ENCODE measurements at places on chromosomes 16 and 17.

GRCh38 chr16:71855937-71856662, 10.3 kb downstream of the ATXN1L start:
- no peak for DNase-seq
- peaks cover 56% of the 10 kb centered on the region for H3K36me3 ChIP-seq
- no peaks in the 10 kb centered on the region for H3K4me1 ChIP-seq
- no peak overlapping the region for H3K4me3 ChIP-seq
- no peak overlapping the region for H3K27ac ChIP-seq

- DNase-seq: no peak
- H3K27ac ChIP-seq: no peak overlapping the region
- no peak overlapping the region for H3K4me3 ChIP-seq
- no peaks in the 10 kb centered on the region for H3K36me3 ChIP-seq
- H3K4me1 ChIP-seq: no peaks in the 10 kb centered on the region
Measured at GRCh38 chr16:66320774-66321173, 45.7 kb upstream of the CDH5 start.

- H3K27me3 ChIP-seq: no peaks in the 10 kb centered on the region
- H3K4me3 ChIP-seq: no peak overlapping the region
- no peak overlapping the region for H3K27ac ChIP-seq
- DNase-seq: peak; percentile 35
Measured at GRCh38 chr17:70819183-70819582, 649.9 kb downstream of the KCNJ2 start.

DNA sequence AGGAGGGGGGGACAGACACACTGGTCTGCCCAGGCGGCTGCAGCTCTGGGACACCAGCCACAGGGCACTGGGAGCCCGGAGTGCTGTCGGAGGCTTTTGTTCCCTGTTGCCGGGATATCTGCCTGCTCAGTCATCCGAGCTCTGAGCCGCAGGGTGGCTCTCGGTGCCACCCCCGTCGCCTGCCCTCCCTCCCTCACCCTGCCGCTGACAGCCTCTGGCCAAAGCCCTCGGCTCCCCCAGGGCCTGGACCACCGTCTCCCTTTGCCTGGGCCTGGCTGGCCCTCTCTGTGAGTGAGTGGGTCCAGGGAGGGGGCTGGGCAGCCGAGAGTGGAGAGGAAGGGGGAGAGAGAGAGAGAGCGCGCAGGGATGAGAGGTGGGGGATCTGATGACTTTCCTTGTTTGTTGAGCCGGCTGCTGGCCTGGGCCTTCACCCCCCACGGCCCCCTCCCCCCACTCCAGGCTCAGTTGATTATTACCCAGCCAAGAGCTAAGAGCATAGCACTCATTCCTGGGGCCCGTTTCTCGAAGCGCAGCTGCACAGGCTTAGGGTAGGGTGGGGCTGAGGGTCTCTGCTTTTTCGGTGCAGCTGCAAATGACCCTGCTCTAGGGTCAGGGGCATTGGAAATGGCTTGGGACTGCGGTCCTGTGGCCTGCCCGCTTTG, 2.7 kb downstream of the FOXJ1 start:
- no peak overlapping the region for H3K27ac ChIP-seq
- H3K36me3 ChIP-seq: no peaks in the 10 kb centered on the region
- no peak for DNase-seq
- H3K27me3 ChIP-seq: peaks cover 18% of the 10 kb centered on the region
- H3K4me1 ChIP-seq: peaks cover 2% of the 10 kb centered on the region
- no peak overlapping the region for H3K4me3 ChIP-seq

GRCh38 chr17:58337210-58337599, 8.6 kb upstream of the TSPOAP1 start:
- H3K36me3 ChIP-seq: peaks cover 1% of the 10 kb centered on the region
- H3K4me3 ChIP-seq: peak overlapping the region; percentile 74
- no peaks in the 10 kb centered on the region for H3K27me3 ChIP-seq
- H3K27ac ChIP-seq: peak overlapping the region; percentile 96
- H3K4me1 ChIP-seq: peaks cover 45% of the 10 kb centered on the region

GRCh38 chr17:2749784-2750181, 331 bp upstream of the CCDC92B start:
- H3K36me3 ChIP-seq: no peaks in the 10 kb centered on the region
- H3K4me3 ChIP-seq: no peak overlapping the region
- H3K27me3 ChIP-seq: peaks cover 12% of the 10 kb centered on the region
- peak; percentile 85 for DNase-seq
- no peaks in the 10 kb centered on the region for H3K4me1 ChIP-seq

DNA sequence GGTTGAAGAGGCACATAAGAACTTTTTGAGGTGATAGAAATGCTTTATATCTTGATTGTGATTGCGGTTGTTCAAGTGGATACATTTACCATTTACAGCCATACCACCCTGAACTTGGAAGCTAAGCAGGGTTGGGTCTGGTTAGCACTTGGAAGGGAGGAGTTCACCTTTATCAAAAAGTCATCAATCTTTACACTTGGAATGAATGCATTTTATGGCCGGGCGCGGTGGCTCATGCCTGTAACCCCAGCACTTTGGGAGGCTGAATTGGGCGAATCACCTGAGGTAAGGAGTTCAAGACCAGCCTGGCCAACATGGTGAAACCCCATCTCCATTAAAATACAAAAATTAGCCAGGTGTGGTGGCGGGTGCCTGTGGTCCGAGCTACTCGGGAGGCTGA, 9.5 kb upstream of the GJD3 start:
- H3K27ac ChIP-seq: no peak overlapping the region
- no peaks in the 10 kb centered on the region for H3K36me3 ChIP-seq
- H3K4me3 ChIP-seq: no peak overlapping the region
- DNase-seq: no peak
- no peaks in the 10 kb centered on the region for H3K27me3 ChIP-seq

GRCh38 chr17:67531291-67531690, 154.2 kb downstream of the PITPNC1 start:
- H3K27ac ChIP-seq: no peak overlapping the region
- no peak overlapping the region for H3K4me3 ChIP-seq
- DNase-seq: no peak
- no peaks in the 10 kb centered on the region for H3K36me3 ChIP-seq
- H3K4me1 ChIP-seq: no peaks in the 10 kb centered on the region
- no peaks in the 10 kb centered on the region for H3K27me3 ChIP-seq

- peaks cover 56% of the 10 kb centered on the region for H3K4me1 ChIP-seq
- no peak overlapping the region for H3K4me3 ChIP-seq
- DNase-seq: no peak
- no peaks in the 10 kb centered on the region for H3K36me3 ChIP-seq
- peaks cover 43% of the 10 kb centered on the region for H3K27me3 ChIP-seq
- H3K27ac ChIP-seq: no peak overlapping the region
Measured at GRCh38 chr16:73062001-73062616, 14.2 kb upstream of the ZFHX3 start.

GRCh38 chr17:47978324-47978723, 7.4 kb downstream of the CDK5RAP3 start:
- peaks cover 18% of the 10 kb centered on the region for H3K36me3 ChIP-seq
- no peak overlapping the region for H3K4me3 ChIP-seq
- H3K4me1 ChIP-seq: peaks cover 30% of the 10 kb centered on the region
- H3K27me3 ChIP-seq: no peaks in the 10 kb centered on the region
- peak; percentile 79 for DNase-seq
- no peak overlapping the region for H3K27ac ChIP-seq

DNA sequence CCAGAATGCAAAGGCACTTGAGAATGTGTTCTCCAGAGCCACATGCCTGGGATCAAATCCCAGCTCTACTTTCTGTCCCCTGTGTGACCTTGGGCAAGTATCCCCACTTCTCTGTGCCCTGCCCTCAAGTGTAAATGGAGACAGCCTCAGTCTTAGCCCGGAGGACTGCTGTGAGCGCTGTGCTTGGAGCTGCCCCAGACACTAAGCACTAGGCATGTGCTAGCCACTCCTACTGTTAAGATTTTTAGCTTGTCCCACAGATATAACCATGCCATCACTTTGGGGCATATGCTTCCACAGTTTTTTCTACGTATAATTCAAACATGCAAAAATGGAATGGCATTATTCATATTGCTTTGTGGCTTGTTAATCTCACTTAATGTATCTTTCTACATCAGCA, 29.4 kb downstream of the TMEM11 start:
- H3K36me3 ChIP-seq: peaks cover 35% of the 10 kb centered on the region
- peaks cover 4% of the 10 kb centered on the region for H3K4me1 ChIP-seq
- no peak overlapping the region for H3K4me3 ChIP-seq
- no peak for DNase-seq
- H3K27me3 ChIP-seq: no peaks in the 10 kb centered on the region

GRCh38 chr17:57121308-57122042, 36.4 kb downstream of the AKAP1 start:
- no peak overlapping the region for H3K27ac ChIP-seq
- DNase-seq: peak; percentile 56
- no peak overlapping the region for H3K4me3 ChIP-seq
- no peaks in the 10 kb centered on the region for H3K4me1 ChIP-seq
- peaks cover 14% of the 10 kb centered on the region for H3K36me3 ChIP-seq
- H3K27me3 ChIP-seq: no peaks in the 10 kb centered on the region

DNA sequence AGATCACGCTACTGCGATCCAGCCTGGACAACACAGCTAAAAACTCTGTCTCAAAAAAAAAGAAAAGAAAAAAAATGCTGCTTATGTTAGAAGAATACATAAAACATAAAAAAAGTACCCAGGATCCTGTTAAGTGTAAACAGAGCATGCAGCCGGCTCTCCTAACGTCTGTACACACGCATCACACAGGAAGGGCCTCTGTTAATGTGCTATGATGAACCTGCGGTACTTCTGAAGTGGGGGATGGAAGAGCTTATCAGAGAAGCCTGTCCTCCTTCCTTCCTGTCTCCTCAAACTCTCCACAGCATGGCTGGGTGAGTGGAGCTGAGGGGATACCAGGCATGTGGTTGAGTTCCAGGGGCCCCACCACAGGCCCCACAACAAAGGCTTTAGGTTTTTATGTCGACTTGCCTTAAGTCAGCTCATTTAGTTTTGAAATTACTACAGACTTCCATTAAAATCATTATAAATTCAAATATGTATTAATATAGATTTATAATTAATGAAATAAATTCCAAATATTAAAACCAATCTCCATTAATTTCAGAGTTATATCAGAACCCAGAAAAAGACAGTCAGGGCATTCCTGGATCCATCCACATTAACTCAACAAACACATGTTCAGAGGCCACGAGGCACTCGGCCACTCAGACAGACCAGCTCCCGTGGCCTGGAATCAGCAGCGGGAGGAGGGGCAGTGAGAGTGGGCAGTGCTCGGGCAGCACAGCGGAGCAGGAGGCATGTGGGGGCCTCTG, 11.7 kb downstream of the CCDC57 start:
- DNase-seq: peak; percentile 80
- no peaks in the 10 kb centered on the region for H3K4me1 ChIP-seq
- no peaks in the 10 kb centered on the region for H3K27me3 ChIP-seq
- H3K27ac ChIP-seq: peak overlapping the region; percentile 49

- H3K4me1 ChIP-seq: no peaks in the 10 kb centered on the region
- H3K27me3 ChIP-seq: no peaks in the 10 kb centered on the region
- H3K27ac ChIP-seq: no peak overlapping the region
- H3K4me3 ChIP-seq: no peak overlapping the region
- DNase-seq: no peak
Measured at GRCh38 chr16:83882163-83882885, 16.6 kb upstream of the MLYCD start.

Measured in common myeloid progenitor, CD34-positive (primary cell).